ENCODE measurements at places on chromosomes 12 and 14. TPM values are rescaled to one million over a fixed set of nuclear protein-coding genes. Genes with fewer than 3 reads are reported as not detected.

CLEC6A gene
- total RNA-seq = not detected

BICDL1 gene
- 4.7 TPM for total RNA-seq

CCDC60 gene
- total RNA-seq = not detected

EPYC gene
- not detected for total RNA-seq

RNASE1 gene
- total RNA-seq = 0.17 TPM

HOXC12 gene
- total RNA-seq = not detected

HHIPL1 gene
- total RNA-seq = 0.16 TPM

GSC gene
- 0.42 TPM for total RNA-seq

NXPH4 gene
- total RNA-seq = 5.1 TPM

CEBPE gene
- not detected for total RNA-seq

AKAP5 gene
- 0.30 TPM for total RNA-seq

ASB2 gene
- total RNA-seq = 0.67 TPM

Measured in A549 treated with GW870086 at 1 μM for 4 hours (cell line).